ENCODE measurements at places on chromosomes 16 and 17.

GRCh38 chr17:61782683-61783082 is 80.6 kb downstream of the BRIP1 start:
- no peak for DNase-seq

DNA sequence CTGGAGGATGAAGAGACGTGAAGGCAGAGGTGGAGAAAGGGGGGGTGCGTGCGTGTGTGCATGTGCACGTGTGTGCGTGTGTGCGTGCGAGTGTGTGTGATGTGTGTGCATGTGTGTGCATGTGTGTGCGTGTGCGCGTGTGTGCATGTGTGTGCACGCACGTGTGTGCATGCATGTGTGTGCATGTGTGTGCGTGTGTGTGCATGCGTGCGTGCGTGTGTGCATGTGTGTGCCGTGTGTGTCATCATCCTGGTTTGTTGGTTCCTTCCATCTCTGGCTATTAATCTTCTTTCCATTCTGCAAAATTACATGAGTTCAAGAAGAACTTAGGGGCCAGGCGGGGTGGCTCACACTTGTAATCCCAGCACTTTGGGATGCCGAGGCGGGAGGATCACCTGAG is 17.0 kb upstream of the RPL38 start:
- DNase-seq: no peak

DNA sequence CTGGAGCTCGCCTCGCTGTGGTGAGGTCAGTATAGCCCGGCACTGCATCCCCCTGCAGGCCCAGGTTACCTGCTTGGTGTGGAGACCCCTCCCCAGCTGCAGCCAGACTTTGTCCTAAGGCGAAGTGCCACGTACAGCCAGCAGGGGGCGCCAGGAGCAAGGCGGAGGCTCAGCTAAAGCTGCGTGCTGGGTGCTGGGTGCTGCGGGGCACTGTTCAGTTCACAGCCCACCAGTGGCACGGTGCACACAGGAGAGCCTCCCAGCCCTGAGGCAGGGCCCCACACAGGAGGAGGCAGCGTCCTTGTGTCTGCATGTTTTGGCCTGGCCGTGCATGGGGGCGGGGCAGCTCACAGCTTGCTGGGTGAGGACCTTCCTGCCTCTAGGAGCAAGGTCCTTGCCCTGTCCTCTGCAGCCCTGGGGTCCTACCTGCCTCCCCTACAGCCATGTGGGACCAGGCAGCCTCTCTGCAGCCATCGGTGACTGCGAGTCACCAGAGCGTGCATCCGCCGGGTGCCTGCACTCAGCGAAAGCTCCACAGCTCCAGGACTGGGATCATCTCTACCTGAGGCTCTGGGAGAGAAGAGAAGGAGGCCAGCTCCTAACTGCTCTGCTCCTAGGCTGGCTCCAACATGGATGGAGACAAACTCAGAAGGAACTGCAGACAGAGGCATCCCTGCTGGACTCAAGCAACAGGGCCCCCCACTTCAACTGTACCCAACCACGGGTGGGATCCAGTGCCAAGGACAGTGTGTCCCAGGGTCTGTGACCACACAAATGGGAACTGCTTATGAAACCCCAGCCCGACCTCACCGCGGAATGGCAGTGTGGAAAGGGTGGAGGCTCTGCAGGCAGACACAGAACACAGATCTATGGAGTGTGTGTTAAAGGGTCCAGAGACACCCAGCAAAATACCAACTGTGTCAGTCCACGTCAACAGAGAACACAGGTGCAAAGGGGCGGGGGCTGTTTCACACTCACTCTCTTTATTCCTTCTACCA is 19.0 kb downstream of the SLC7A5 start:
- no peak for DNase-seq

- no peak for DNase-seq
These were observed 35.6 kb upstream of the MNT start for GRCh38 chr17:2436316-2436905.

DNA sequence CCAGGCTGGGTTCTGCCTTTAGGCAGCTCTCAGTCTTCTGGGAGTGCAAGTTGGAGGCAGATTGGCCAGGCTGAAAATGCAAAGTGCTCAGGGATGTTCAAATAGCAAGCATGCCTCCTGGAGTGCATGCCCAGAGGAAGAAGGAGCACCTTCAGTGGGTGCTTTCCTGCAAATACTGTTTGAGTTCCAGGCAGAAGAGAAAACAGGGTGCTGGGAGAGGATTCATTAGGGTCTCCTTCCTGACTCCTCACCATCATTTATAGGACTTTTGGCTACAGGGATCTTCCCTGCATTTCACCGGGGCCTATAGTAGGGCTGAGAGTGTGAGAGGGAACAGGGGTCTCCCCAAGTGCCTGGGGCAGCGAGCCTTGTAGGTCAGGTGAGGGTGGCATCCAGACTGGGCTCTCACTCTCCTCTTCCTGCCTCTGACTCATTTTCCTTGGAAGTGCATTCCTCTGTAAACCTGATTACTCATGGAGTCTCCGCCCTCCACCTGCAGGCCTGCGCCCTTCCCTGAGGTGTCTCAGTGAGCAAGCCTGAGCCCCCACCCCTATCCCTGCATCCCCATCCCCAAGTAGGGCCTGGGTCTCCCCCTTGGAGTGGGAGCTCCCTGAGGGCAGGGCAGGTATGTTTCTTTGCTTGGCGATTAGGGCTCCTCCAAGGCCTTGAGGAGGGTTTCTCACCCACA is 17.1 kb upstream of the TNS4 start:
- peak; percentile 88 for DNase-seq

DNA sequence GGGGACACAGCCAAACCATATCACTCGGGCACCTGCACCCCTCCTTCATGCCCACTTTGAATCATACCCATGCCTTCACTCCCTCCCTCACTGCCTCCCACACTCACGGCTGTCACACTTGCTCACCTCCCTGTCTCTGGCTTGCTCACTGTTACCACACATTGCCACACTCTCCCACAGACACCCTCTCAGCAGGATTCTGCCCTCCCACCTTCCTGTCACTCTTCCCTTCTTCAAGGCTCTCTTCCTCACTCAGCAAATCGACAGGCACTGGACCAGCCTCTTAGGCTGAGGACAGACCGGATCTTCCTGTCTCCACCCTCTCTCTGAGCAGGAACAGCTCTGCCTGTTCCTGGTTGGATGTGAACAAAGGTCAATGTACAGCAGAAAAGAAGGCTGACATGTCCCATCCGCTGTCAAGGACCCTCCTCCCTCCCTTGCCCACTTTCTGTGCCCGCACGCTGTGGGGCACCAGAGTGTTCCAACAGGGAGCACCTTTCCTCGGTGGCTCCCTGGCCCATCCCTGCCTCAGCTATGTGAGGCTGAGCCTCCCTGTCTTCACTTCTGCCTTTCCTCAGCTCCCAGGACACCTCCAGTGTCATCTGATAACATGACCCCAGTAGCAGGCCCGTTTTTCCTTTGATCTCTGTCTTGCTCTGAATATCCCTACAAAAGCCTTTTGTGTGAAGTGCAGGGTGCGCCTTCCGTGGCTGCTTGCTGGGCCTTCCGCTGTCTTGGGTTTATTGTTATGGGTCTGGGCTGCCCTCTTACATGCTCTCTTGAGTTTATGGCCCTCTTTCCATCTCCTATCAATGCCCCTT is 47.0 kb downstream of the CCDC182 start:
- DNase-seq: peak; percentile 89

DNA sequence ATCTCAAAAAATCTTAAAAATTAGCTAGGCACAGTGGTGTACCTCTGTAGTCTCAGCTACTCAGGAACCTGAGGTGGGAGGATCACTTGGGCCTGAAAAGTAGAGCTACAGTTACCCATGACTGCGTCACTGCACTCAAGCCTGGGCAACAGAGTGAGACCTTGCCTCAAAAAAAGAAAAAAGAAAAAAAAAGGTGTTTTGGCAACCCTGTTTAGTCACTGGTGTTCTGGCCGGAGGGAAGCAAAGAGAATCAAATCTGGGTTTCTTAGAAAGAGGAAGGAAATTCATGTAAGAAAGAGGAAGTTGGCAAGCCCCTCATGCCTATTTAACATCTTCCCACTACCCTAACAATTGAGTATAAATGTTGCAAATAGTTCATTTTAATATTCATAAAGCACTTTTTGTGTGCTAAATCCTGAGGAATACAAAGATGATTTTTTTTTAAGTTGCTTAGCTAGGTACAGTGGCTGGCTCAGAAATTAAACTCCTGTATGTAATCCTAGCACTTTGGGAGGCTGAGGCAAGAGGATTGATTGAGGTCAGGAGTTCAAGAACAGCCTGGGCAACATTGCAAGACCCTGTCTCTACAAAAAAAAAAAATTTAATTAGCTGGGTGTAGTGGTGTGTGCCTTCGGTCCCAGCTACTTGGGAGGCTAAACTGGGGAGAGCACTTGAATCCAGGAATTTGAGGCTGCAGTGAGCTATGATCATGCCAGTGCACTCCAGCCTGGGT is 6.5 kb upstream of the USP32 start:
- DNase-seq: no peak

- DNase-seq: no peak
These were observed 1.3 kb downstream of the TLCD3A start for GRCh38 chr17:733743-734142.

GRCh38 chr16:53911513-53911912 is 207.6 kb downstream of the FTO start:
- DNase-seq: no peak

DNA sequence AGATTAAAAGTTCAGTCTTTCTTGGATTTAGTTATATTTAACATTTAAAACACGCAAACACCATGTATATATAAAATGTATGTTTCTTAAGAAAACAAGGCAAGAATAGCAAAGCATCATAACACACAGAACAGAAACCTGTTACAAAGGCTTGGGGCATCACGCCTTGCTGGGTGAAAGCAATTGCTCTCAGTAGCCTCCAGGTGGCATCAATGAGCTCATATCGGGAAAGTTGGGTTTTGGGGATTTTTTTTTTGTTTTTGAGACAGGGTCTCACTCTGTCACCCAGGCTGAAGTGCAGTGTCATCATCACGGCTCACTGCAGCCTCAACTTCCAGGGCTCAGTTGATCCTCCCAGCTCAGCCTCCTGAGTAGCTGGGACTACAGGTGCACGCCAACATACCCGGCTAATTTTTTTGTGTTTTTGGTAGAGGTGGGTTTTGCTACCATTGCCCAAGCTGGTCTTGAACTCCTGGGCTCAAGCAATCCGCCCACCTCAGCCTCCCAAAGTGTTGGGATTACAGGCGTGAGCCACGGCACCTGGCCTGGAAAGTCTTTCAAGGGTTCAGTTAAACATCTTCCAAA is 56.9 kb downstream of the CYB5D2 start:
- peak; percentile 30 for DNase-seq

GRCh38 chr17:47188271-47188875 is 722 bp downstream of the CDC27 start:
- DNase-seq: no peak

GRCh38 chr16:72468582-72468981 is 296.6 kb upstream of the PMFBP1 start:
- DNase-seq: no peak

DNA sequence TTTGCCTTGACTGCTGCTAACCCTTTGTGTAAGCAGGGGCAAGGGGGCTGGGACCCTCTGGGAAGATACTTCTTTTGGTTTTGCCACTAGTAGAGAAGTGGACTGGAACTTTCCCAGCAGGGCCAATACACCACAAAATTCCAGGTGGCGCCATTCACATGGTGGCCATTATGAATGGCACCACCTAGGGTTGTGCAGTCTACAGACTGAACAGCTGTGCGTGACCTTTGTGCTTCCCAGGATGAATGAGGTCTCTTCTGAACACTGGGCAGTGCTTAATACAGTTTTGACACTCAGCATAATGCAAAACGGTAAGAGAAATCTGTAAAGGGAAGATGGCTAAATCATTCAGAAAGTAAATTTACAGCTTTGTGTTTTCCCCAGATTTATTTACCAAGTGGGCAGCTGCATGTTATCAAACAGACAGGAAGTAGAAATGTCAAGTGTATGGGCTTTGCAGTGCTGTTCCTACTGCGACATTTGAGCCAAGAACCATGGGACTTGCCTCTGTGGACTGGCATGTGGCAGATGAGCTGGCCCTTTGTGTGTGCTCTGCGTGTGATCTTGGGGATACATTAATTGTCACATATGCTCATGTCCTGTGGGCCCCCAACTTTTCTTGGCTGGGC is 9.2 kb downstream of the SYT17 start:
- no peak for DNase-seq

- DNase-seq: no peak
These were observed 35.6 kb downstream of the WWOX start for GRCh38 chr16:78134944-78135619.

DNA sequence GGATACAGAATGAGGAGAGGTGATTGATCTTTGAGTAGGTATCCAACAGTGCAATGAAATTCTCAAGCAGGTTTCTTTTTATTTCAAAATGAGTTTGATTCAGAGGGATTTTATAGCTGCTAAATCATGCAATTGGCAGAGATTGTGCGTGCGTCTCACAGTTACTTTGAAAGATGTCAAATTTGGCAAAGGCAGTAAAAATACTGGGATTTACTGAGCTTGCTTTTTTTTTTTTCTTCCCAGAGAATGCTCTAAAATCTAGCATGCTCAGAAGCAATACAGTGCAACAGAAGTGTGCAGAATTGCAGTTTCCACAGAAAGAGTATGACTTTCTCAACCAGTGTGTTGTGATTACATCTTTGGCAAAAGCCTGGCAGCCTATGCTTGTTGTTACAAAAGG is 410.7 kb upstream of the GOT2 start:
- DNase-seq: no peak

DNA sequence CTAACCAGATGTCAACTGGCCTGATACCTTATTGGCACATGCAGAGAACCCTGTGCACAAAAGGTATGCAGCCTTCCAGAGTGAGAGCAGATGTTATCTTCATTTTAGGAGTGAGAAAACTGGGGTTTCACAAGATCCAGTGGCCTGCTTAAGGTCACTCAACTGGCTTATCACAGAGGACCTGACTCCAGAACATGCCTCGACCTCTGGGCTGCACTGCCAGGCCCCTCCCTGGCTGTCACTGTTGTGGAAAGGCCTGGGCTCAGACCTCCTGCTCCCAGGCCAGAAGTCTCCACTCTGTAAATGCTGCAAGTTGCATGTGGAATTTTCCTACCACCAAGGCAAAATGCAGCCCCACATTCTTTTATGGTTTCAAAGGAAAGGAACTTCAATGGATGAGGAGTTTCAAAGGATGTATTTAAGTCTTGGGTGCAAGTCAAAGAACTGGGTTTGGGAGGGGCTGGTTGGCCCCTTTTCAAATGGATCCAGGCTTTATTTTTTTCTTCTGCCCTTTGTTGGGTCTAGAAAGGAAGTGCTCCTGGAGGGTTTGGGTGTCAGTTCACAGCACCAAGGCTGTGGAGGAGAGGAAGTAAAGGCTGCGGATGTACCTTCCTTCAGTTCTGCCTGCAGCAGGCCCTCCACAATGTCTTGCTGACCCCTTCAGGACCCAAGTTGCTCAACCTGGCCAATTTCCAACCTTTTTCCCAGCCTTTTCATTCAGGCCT is 30.4 kb upstream of the SMPD3 start:
- no peak for DNase-seq

GRCh38 chr17:27157898-27158297 is 136.0 kb upstream of the WSB1 start:
- no peak for DNase-seq

GRCh38 chr16:79054211-79054984 is 546.1 kb downstream of the MAF start:
- no peak for DNase-seq

GRCh38 chr16:15523092-15523541 is 88.7 kb downstream of the BMERB1 start:
- DNase-seq: peak; percentile 29

GRCh38 chr16:86480444-86480843 is 29.9 kb upstream of the FOXF1 start:
- DNase-seq: no peak
